GM12892 (cell line): ENCODE measurements at places on chromosomes 6 and 20.

GRCh38 chr6:42729731-42730130 is 7.3 kb upstream of the PRPH2 start:
- no peak for DNase-seq

- DNase-seq, result no peak
Observed at GRCh38 chr20:6094063-6094462, 28.8 kb downstream of the FERMT1 start.

DNA sequence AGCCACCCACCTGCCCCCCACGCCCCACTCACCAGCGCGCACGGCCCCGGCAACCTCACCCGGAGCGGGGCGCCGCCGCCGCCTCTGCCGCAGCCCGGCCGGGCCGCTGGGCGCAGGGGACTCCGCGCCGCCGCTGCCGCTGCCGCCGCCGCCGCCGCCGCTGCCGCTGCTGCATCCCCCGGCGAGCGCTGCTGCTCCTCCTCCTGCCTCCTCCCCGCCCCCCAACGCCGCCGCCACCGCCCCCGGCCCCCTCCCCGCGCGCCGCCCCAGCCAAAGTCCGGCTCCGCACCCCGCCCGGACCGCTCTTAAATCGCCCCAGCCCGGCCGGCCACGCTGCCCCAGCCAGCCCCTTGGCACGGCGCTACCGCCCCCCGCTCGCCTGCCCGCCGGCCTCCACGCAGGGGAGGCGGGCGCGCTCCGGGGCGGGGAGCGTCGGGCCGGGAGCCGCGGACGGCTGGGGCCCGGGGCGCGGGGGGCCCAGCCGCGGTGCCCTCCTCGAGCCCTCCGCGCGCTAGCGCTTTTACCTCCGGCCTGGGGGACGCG is at the start of gene SULF2:
TSS of gene SULF2 (minus strand) at position 171 of the 543 bp plus-strand sequence. CDS start 28,118 bp downstream, outside the sequence.
- peak; percentile 38 for DNase-seq

DNA sequence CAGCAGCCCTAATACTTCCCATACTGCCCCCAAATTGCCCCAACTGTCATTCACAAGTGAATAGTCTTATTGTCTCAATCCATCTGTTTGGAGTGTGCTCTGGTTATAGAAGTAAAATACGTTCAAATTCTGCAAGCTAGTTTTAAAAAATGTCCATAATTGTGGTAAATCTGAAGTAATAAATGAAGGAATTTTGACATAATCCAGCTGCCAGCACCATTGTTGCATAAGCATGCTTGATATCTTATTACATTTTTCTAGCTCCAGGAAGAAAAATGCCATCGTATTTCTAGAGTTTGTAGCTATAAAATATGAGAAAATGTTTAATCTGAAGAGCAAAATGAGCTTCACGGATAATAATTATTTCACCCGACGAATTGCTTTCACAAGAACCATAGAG is 664.7 kb downstream of the RFPL4B start:
- DNase-seq, result no peak

- no peak for DNase-seq
Observed at GRCh38 chr20:1302685-1303541, 26.0 kb downstream of the SDCBP2 start.

DNA sequence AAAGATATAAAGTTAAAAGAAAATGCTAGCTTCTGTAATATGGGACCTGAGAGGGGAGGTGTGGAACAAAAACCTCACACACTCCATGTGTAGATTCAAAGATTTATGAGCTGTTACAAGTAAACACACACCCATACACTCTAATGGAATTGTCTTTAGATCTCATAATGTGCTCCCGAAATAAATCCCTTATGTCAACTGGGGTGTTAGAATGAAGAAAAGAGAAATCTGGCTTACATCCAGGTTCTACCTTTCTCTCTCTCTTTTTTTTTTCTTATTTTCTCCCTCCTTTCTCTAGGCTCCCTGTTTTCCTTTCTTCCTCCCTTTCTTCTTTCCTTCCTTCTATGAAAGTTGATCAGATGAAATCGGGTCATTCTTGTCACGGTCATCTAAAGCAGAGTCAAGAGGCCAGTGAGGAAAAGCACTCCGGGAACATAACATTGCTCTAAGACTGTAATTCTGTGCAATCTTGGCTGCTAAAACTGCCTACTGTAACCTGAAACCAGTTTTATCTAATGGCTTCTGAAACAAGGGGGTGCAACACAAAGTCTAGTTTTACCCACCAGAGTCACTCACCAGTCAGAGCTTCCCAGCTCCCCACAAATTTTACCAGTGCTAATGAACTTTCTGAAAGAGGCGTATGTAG is 68.3 kb upstream of the BTBD3 start:
- DNase-seq, result no peak

DNA sequence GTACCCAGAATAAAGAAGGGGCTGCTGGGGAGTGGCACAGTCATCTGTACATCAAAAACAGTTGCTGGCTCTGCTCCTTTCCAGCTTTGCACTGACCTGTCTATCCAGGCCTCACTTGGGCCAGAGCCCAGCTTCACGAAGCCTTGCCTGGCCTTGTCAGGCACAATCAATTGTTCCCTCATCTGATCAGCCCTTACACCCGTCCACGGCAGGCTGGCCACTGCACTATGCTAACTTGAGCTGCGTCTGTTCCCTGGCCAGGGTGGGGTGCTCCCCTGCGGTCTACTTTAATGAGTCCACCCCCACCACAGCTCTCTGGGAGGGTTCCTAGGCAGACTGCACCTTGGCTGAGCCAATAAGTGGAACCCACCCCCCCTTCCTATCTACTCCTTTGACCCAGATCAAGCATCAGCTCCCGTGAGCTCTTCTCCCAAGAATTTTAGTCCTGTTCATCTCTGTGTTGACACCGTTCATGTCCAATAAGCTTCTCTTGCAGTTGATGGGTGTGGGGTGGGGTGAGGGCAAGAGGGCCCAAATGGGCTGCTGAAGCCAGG is 74.3 kb upstream of the MLN start:
- DNase-seq, result no peak
